ENCODE measurements at places on chromosomes 13 and 19.

GRCh38 chr19:54209058-54209810, 8.6 kb downstream of the RPS9 start:
- peak; percentile 41 for DNase-seq

- no peak for DNase-seq
Observed at GRCh38 chr19:15197275-15197941, 3.4 kb downstream of the NOTCH3 start.

DNA sequence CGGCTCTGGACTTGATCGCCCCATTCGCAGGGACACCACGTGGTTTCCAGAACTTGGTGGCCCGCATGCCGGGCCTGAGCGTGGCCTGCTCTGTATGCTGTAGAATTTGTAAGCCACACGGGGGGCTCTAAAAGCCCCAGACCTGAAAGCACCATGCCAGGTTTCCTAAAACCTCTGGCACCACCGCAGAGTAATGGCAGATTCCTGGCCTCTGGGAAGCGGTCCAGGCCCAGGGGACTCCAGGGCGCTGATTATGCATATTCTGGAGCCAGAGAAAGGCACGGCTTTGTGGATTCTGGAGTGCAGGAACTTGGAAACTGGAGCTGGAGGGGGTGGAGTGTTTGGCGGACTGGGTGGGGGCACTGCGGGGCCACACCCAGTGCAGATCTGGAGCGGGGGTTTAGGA, 3.7 kb downstream of the FTL start:
- DNase-seq = no peak

DNA sequence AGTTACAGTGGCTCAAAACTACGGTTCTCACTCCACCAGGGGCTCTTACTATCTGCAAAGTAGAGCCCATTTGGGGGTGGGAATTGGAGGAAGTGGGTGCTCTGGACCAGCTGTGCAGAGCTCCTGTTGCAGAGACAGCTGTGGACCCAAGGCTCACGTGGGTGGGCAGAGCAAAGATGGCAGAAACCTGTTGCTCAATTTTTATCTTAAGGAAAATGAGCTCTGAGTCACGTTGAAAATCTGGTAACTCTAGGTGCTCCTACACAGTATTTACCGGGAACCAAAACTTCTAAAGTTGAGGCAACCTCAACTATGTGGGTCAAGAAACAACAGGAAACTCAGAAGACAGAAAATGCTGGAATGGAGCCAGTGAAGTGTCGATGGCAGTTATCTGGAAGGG, 30.2 kb upstream of the SLC15A1 start:
- DNase-seq = no peak

DNA sequence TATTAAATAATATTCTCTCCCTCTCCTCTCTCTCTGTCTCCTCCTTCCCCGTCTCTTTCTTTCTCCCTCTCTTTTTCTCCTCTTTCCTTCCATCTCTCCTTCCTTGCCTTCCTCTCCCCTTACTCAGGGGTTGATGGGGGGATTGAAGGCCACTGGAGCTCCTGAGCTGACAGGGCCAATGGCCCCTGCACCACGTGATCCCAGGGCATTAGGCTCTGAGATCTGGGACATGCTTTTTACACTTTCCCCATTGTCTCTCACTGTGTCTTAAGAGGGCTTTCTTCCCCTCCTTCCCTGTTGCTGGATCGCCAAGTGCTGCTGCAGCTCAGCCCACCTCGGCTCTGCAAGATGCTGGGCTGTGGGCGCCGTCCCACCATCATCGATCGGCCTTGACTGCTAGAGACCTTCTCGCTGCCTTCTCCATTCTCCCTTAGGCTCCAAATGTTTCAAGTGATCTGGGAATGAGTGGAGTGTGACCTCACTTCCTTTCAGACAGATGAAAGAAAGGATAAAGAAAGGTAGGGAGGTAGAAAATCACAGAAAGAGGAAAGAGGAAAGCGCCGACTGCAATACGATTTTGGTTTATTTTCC, 42.2 kb downstream of the COL4A1 start:
- no peak for DNase-seq

DNA sequence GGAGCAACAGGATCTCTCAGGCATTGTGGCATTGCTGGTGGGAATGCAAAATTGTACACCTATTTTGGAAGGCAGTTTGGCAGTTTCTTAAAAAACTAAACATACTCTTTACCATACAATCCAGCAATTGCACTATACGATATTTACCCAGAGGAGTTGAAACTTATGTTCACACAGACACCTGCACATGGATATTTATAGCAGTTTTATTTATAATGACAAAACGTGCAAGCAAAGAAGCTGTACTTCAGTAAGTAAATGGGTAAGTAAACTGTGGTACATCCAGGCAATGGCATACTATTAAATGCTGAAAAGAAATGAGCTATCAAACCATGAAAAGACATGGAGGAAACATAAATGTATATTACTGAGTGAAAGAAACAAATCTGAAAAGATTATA, 71.6 kb upstream of the UBAC2 start:
- DNase-seq = no peak

GRCh38 chr13:99015606-99016490, 38.0 kb upstream of the DOCK9 start:
- no peak for DNase-seq

- DNase-seq = no peak
Observed at GRCh38 chr13:75693227-75693626, 57.1 kb downstream of the LMO7 start.

GRCh38 chr19:7083076-7083956, 13.8 kb downstream of the ZNF557 start:
- no peak for DNase-seq

DNA sequence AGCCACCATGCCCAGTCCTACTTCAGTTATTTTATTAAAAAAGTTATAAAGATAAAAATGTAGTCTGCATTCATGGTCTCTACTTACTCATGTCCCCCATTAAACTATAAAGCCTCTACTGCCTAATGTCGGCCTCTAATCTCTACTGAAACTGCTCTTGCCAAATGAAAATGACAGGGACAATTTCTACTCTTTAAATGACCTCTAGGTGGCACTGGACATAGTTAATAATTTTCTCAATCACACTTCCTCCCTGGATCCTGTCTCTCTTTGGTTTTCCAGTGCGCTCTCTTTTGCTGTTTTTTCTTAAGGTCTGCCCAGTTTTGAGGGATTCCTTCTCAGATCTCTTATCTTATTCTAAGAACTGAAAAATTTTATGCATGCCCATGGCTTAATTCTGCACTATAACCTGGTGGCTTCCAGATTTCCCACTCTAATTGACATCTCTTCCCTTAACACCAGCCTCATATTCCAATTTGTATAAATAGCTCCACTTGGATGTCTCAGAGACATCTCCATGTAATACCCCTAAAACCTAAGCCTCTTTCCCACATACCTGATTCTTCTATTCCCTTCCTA, 54.3 kb downstream of the MTMR6 start:
- no peak for DNase-seq
